K562 (cell line): ENCODE measurements at places on chromosomes 6 and 20.

GRCh38 chr20:3339571-3339970, 67.9 kb downstream of the DNAAF9 start:
- DNase-seq = no peak

DNA sequence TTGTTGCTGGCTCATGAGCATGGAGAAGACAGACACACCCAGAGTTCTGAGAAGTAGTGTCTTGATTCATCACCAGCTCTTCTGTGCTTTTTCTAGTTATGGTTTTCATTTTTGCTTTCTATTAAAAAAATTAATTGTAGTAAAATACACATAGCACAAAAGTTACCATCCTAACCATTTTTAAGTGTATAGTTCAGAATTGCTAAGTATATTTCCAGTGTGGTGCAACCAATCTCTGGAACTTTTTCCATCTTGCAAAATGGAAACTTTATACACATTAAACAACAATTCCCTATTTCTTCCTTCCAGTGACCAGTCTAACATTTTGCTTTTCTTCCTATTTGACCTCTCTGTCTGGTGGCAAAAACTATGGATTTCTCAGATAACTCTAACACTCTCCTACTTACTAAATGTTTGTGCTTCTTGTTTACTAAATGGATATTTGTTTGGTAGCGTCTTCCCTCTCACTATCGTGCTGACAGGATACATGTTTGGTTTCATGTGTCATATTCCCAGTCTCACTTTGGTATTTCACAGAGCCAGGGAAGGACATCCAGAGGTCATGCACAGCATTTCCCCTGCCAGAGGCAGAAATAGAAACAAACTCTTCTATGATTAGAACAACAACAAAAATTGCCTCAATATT, 40.6 kb downstream of the TXLNB start:
- no peak for DNase-seq

- DNase-seq = no peak
Measured at GRCh38 chr20:17543531-17544131, 12.5 kb upstream of the BFSP1 start.

GRCh38 chr6:25253351-25253750, 25.8 kb upstream of the CARMIL1 start:
- DNase-seq = no peak

DNA sequence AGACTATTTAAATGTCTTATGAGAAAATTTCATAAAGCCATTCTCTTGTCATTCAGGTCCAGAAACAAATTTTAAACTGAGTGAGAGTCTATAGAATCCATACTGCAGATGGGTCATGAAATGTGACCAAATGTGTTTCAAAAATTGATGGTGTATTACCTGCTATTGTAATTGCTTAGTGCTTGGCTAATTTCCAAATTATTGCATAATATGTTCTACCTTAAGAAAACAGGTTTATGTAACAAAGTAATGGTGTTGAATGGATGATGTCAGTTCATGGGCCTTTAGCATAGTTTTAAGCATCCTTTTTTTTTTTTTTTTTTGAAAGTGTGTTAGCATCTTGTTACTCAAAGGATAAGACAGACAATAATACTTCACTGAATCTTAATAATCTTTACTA, 5.0 kb downstream of the MARCKS start:
- DNase-seq = no peak

DNA sequence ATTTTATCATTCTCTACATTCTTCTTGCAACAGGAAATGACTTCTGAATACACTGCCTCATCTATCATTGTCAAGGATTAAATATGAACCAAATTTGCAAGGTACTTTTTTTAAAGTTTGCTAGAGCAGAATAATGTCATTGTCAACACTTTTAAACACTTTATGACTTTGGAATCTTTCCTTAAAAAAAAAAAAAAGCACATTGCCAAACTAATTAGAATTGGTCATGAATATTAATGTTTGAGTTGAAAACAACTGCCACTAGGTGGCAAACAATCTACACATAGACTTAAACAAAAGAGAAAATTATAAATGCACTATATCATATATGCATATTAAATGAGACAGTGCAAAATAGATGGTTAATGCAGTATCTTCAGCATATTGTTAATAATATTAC, 32.5 kb upstream of the TMEM244 start:
- no peak for DNase-seq

- no peak for DNase-seq
Measured at GRCh38 chr20:57441510-57442154, 50.4 kb downstream of the RBM38 start.

GRCh38 chr6:83804886-83805285, 48.3 kb upstream of the RIPPLY2 start:
- no peak for DNase-seq

GRCh38 chr6:138424004-138424904, 20.2 kb downstream of the HEBP2 start:
- no peak for DNase-seq

DNA sequence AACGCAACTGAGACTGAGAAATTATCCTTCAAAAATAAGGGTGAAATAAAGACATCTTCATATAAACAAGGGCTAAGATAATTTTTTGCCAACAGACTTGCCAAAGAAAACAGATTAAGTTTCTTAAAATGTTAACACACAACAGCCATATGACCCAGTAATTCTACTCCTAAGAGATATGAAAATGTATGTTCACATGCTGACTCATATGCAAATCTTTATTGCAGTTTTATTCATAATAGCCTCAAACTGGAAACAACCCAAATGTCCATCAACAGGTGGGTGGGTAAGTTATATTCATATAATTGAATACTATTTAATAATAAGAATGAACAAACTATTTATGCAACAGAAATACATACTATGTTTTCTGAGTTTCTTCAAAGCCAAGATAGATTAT, 140.1 kb downstream of the REV3L start:
- no peak for DNase-seq

DNA sequence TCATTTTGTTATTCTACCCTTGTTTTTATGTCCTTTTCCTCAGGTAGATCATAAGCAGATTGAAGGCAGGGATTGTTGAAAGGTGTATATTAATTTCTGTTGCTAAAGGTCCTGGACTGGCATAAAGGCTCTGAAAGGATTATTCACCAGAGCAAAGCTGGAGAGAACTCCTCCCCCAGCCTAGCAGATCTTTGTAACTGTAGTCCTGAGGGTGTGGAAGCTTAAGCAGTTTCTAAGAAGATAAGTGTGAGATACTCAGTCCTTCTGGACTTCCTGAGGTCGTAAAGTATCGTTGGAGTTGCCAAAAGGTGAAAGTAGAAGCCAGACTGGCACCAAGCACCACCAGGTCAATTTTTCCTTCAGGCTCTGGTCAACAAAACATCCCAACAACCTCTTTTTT, 24.2 kb downstream of the CGA start:
- peak; percentile 35 for DNase-seq

DNA sequence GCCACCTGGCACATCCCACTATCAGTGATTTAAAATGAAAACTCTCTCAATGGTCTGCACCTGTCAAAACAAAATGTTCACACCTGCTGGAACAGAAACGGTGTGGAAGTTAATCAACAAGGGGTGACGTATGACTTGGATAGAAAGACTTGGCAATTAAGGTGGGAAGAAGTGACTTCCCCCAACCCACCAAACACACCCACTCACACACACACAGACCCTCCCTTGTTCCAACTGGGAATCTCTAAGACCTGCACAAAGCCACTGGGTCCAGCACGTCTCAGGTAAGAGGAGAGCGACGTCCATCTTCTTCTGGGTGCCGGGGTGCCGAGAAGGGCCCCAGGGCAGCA, 25.1 kb upstream of the TCFL5 start:
- DNase-seq = no peak

DNA sequence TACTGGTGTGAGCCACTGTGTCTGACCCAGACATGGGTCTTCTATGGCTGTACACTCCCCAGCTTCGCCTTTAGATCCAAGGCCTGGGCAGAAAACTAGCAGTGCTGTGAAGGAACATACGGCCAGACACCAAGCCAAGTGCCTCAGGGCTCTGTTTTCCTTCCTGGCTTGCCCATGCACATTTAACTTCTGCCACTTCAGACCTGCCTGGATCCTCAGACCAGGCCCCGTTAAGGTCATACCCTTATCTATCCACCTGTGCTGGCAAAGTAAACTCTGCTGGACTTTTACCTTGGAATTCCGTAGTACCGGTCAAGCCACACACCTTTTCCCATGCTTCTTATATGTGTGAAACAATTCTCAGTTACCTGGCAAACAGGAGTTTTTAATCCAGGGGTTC, 644.8 kb downstream of the PTPRT start:
- no peak for DNase-seq

GRCh38 chr6:163460307-163460782, 45.8 kb downstream of the QKI start:
- no peak for DNase-seq

- peak; percentile 47 for DNase-seq
Measured at GRCh38 chr6:75934643-75935472, 137.6 kb downstream of the IMPG1 start.

DNA sequence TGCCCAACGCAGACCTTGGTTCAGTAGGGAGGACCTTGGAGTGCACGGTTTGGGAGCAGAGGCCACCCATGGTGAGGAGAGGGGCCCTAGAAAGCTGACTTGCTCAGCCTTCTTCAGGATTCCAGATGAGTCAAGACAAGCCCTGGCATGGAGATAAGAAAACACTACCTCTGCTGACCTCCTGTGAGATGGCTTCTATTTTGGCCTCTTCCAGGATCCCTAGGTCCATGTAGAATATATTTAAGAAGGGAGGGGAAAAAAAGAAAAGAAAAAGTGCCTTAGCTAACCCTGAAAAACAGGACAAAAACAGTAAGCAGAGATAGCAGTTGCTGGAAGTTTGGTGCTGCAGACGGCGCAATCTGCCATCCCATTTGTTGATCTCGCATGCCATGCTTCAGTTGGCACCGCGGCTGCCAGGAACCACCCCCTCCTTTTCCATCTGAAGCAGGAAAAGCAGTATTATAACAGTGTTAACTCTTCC, 100.0 kb downstream of the ARMC2 start:
- DNase-seq = no peak

GRCh38 chr6:42745083-42745639, 742 bp downstream of the TBCC start:
- DNase-seq = peak; percentile 57

DNA sequence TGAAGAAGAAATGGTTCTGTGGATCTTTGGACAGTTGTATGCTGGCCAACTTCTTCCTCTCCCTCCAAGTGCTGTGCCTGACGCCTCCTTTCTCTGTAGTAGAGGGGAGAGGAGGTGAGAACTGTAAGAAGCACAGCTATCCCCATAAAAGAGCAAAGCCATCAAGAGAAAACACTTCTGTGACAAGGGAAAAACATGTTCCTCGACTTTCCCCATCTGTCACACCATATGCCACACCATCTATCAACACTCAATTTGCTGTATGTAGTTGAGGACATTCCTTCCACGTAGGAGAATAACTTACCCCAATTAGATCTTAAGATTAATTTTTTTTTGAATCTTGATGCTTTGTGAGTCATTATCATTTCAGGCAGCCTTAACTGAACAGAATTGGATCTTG, 156.2 kb upstream of the PLCB4 start:
- DNase-seq = no peak
